Thoracic aorta (tissue), 2 donors: ENCODE measurements at places on chromosomes 6 and 20. TPM values are rescaled to one million over a fixed set of nuclear protein-coding genes. Genes with fewer than 3 reads are reported as not detected.

DNA sequence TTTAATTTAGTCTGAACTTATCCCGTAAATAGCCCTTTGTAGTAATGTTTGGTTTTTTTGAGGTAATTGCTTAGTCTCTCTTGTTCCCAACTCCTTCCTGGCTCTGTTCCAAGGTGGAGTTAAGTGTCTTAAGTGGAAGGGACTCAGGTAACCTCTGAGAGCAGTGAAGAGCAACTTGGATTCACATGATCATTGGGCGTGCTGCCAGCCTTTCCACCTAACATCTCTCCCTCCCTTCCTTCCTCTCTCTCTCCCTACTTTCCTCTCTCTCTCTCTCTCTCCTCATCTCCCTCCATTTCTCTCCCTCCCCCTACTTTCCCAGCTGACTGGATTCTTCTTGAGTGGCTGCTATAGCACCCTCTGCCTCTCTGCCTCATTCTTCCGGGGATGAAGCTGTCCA lies 232.9 kb upstream of the SASH1 start:
- no peak for DNase-seq

DNA sequence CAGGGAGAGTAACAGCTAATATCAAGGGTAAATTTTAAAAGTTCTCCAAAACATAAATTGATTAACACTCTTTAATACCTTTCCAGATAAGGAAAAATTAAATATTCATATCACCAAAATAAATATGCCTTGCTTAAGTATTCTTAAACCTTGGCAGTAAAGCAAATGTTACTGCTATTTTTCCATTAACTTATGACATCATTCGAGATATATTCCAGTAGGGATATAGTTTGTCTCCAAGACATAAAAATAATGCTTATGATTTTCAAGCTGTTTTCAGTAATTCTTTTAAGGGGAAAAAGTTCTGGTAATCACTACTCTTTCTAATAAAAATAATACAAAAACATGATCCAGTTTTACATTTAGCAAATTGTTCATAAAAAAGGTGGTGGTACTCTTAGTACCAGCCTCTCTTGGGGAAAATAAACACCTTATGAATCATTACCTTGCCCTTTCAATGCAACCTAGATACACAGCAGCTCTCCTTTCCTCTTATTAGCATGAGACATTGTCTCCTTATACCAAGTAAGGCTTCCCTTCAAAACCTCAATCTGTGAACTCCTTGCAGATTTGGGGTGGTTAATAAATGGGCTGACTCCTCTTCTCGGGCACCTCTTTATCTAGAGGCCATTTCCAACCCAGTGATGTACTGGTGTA lies 31.5 kb upstream of the LTV1 start:
- DNase-seq: no peak

- no peak for DNase-seq
Measured at GRCh38 chr6:105795366-105795765, 290.8 kb upstream of the PRDM1 start.

GRCh38 chr6:136429264-136430065 lies 120.8 kb downstream of the MAP7 start:
- DNase-seq: no peak

DNA sequence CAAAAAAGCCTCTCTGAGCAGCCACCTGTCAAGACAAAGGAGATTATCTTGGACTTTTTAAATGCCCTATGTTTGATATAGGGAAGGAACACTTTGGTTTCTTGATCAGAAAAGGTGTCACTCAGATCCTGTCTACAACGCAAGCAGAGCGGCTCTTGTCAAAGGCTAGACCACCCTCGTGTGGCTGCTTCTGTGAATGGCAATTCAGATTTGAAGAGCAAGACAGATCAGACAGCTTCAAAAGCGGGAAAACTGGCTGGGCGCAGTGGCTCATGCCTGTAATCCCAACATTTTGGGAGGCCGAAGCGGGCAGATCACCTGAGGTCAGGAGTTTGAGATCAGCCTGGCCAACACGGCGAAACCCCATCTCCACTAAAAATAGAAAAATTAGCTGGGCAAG lies 10.1 kb upstream of the NXT1 start:
- DNase-seq: peak; percentile 31

DNA sequence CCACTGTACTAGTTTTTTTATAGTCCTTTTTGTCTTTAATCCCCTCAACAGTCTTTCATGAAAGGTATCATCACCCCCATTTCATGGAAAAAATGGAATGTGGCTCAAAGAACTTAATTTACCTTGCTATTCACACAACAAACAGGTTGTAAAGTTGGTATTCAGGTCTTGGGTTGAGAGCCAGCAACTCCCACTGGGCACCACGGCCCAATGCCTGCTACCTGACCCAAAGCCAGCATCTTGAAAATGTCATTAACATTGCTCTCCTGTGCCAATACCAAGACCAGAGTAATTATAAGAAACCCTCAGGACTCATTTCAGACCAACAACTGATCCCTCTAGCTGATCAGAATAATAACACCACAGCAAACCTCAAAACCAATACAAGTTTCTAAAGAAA lies 75.7 kb downstream of the METTL24 start:
- no peak for DNase-seq

- no peak for DNase-seq
Measured at GRCh38 chr20:32982617-32983458, 21.4 kb downstream of the SUN5 start.

- no peak for DNase-seq
Measured at GRCh38 chr6:2767657-2768524, 2.7 kb downstream of the WRNIP1 start.

- DNase-seq: no peak
Measured at GRCh38 chr6:154092326-154092962, 53.4 kb downstream of the OPRM1 start.

GRCh38 chr6:69985180-69985579 lies 118.8 kb downstream of the COL19A1 start:
- no peak for DNase-seq

Gene CBLN4
- not detected for total RNA-seq

Gene HLA-DQA1
- total RNA-seq: 24.4 TPM

Gene PSORS1C1
- 3.7 TPM for total RNA-seq

Gene FOXF2
- 0.41 TPM for total RNA-seq

Gene TGM3
- total RNA-seq: 0.27 TPM
